ENCODE measurements at places on chromosomes 6 and 20.

DNA sequence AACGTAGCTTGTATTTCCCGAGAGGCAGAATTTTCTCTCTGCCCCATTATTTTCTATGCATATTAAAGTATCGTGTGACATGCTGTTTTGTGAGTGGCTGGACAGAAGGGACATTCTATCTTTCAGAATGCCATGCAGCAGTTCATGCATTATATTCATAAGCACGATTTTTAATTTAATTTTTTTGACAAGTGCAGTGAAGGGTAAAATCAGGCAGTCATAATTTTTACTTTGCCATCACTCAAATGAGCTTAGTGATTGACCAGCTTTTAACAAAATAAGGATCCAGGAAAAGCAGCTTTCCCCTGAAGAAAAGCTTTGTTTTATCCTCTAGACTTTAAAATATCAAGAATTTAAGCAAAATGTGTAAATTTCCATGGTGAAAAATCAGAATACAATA is 673.3 kb downstream of the KIF16B start:
- no peak for DNase-seq

DNA sequence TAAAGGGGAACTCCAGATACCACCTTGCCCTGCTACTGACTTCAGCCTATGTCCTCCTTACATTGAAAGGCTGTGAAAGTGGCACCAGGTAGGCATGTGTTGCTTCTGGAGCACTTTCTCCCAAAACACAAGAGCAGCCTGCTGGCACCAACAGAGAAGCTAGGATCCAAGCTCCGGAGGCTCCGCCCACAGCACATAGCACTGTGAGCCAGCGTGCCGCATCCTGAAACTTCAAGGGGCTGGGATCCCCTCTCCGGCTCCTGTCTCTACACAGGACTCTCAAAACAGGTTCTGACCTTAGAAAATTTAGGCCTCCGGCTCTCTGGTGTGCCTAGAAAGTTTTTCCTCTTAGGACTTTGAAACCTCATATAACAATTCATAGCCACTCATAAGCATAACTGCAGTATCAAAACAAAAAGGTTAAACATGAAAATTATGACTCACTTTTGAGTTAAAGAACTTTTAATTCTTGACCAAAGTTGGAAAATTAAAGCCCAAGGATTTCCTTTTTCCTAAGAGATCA is 41.1 kb downstream of the EZR start:
- no peak for DNase-seq

DNA sequence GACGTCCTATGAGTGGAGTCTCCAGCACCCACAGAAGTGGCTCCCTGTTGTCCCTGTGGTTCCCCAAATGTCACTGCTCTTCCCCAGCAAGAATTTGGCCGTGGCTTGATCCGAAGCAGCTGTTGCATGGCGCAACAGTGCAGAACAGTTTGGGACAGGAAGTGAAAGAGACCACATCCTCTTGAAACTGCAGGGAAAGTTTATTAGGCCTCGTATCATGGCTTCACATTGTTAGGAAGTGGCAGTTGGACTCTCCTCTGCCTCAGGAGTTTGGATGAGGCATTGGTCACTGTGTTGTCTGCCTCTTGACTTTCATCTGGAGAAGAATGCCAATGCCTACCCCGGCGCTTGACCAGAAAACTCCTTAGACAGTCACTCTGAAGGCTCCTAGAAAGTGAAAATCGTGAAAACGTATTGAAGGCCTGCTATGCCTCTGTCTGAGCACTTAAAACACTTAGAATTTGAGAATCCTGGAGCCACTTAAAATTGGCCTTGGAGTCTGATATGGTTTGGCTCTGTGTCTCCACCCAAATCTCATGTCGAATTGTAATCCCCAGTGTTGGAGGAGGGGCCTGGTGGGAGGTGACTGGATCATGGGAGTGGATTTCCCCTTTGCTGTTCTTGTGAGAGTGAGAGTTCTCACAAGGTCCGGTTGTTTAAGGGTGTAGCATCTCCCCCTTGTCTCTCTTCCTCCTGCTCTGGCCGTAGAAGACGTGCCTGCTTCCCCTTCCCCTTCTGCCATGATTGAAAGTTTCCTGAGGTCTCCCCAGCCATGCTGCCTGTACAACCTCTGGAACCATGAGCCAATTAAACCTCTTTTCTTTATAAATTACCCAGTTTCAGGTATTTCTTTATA is 334.9 kb upstream of the JARID2 start:
- no peak for DNase-seq

DNA sequence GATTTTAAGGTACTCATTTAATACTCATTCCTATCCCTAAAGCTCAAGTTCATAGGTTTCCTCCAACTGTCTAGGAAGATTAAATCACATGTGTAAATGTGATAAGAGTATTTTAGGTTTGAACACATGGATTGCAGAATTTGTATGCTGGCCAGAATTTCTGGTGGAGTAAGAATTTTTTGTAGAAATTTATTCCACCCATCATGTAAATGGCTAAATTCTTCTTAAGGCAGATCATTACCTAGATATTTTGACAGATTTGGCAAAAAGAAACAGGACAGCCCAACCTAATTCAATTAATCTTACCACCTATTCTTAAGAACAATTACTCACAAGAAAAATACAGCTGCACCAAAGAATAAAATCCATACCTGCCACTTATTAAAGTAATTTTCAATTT is 261.6 kb downstream of the GRIK2 start:
- DNase-seq = no peak

- peak; percentile 91 for DNase-seq
Measured at GRCh38 chr6:31945507-31946369, at the start of gene CFB. Gene CFB (plus strand): TSS chr6:31946095. CDS start chr6:31946222, 127 bp downstream.

DNA sequence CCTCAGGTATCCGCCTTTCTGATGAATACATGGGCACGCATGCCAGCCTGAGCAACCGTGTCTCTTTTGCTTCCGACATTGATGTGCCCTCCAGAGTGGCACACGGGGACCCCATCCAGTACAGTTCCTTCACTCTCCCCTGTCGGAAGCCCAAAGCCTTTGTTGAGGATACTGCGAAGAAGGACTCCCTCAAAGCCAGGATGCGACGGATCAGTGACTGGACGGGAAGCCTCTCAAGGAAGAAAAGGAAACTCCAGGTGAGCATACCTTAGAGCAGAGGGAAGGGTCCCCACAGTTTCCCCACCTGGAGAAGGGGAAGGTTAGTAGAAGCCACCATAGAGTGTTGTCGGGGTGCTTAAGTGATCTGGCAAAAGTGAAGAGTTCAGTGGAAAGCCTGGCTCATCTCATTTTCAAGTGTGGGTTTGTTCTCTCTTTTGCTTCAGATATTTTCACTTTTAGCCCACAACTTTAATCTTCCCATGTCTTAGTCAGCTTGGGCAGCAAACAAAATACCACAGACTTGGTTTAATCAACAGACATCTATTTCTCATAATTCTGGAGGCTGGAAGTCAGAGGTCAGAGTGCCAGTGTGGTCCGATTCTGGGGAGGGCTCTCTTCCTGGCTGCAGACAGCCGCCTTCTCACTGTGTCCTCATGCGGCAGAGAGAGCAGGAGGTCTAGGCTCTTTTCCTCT is 133.5 kb upstream of the CLDN20 start:
- no peak for DNase-seq

DNA sequence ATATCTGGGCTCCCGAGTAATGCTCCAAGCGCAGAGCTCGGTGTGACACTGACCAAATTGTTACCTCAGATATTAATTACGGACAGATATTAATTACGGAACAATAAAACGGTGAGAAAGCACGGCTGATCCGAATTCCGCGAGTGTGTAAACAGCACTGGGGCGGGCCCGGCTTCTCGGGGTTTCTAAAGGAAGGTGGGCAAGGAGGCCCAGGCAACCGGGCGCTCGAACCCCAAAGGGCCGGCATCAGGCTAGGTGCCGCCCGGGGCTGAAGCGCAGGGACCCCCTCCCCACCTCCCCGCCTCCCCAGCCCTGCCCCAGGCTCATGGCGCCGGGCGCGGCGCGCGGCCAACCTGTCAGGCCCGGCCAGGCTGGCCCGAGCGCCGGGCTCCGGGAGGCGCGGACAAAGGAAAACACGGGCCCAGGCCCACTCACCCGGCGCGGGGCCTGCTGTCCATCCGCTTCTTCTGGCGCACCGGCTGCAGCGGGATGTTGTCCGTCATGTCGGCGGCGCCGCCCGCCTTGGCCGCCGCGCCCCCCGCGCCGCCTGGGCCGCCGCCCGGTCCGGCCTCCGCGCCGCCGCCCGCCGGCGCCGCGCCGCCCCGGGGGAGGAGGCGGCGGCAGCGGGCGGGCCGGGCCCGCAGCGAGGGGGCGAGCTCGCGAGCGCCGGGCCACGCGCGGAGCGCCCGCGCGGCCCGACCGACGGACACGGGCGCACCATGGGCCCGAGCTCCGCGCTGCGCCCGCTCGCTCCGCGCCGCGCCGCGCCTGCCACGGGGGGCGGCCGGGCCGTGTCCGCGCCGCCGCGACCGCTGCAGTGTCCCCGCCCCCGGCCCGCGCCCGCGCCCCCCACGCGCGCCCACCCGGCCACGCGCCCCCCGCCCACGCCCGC is at the start of gene ATP9A:
TSS of gene ATP9A (minus strand) at position 524 of the 892 bp plus-strand sequence. CDS start at position 503, 21 bp downstream.
- DNase-seq = peak; percentile 21

DNA sequence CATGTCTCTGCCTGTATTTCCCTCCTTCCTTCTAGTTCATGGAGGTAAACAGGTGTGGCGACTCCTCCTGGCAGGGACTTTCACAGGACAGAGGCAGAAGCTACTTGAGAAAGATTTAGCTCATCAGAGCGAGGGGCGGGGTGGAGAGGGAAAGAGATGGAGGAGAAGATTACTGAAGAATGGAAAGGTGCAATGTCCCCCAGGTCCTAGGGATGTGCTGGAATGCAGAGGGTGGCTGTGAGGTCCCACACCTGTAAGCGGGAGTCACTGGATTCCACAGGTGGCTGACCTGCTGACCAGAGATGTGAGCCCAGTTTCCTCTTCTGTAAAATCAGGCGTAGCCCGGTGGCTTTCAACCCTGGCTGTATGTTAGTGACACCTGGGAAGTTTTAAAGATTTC is 199.2 kb upstream of the SULF2 start:
- DNase-seq = no peak

GRCh38 chr6:62283365-62283764 is 2.7 kb downstream of the KHDRBS2 start:
- no peak for DNase-seq

All from epithelial cell of esophagus (primary cell).